Stimulated activated CD8-positive, alpha-beta memory T cell treated with anti-CD3 and anti-CD28 coated beads, Interleukin-7, amount 100 ng/mL, for 24 hours (primary cell): ENCODE measurements at places on chromosomes 5 and 9.

DNA sequence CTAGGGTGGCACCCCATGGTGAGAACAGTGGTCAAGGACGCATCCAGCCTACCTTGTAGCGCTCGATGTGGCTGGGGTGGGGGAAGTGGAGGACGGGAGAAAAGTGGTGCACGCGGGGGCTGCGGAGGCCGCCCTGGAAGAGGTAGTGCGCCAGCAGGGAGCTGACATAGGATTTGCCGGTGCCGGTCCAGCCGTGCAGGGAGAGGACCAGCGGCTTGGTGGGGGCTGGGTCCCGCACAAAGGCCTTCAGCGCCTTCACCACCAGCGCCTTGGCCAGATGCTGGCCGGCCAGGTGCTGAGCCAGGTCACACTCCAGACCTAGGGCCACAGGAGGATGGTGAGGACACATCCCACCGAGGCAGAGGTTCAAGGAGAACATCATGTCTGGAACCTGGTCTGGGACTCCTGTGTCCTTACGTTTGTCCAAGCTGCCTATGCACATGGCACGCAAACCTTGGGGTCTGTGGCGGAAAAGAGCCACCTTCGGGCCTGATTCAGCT lies 797 bp downstream of the TOR2A start:
- no peak for DNase-seq

DNA sequence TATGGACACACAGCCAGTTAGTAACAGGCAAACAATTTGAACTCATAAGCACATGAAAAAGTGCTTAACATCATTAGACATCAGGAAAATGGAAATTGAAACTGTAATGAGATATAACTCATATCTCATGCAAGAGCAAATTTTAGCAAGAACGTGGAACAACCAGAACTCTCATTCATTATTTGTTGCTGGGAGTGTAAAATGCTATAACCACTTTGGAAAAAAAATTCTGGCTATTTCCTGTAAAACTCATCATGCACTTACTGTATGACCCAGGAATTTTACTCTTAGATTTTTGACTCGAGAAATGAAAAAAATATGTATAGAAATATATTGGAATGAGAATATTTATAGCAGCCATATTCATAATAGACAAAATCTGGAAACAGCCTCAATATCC lies 205.7 kb upstream of the PUM3 start:
- DNase-seq = no peak

- DNase-seq = peak; percentile 21
Observed at GRCh38 chr9:88173378-88173999, 35.2 kb upstream of the SPATA31C2 start.

- no peak for DNase-seq
Observed at GRCh38 chr5:75632321-75632720, 21.1 kb downstream of the ANKDD1B start.

GRCh38 chr9:109253637-109254284 lies 67.1 kb downstream of the EPB41L4B start:
- no peak for DNase-seq

- DNase-seq = no peak
Observed at GRCh38 chr5:132782101-132782500, 5.1 kb upstream of the SEPTIN8 start.

GRCh38 chr9:92133949-92134604 lies 18.9 kb upstream of the SPTLC1 start:
- DNase-seq = peak; percentile 59

DNA sequence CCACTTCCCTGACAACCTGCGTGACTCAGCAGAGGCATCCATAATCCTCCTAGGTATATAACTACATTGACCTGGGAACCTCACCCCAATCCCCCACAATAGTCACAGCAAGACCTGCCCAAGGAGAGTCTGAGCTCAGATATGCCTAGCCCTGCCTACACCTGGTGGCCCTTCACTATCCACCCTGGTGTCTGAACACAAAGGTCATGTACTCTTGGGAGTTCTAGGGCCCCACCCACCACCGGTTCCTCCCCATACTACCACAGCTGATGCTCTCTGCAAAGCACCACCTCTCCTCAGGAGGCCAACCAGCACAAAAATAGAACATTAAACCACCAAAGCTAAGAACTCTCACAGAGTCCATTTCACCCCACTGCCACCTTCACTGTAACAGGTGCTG lies 34.8 kb upstream of the CARTPT start:
- no peak for DNase-seq

- DNase-seq = no peak
Observed at GRCh38 chr5:57299986-57300385, 126.1 kb downstream of the GPBP1 start.

GRCh38 chr9:113219969-113220368 lies 1.1 kb downstream of the FKBP15 start:
- no peak for DNase-seq

DNA sequence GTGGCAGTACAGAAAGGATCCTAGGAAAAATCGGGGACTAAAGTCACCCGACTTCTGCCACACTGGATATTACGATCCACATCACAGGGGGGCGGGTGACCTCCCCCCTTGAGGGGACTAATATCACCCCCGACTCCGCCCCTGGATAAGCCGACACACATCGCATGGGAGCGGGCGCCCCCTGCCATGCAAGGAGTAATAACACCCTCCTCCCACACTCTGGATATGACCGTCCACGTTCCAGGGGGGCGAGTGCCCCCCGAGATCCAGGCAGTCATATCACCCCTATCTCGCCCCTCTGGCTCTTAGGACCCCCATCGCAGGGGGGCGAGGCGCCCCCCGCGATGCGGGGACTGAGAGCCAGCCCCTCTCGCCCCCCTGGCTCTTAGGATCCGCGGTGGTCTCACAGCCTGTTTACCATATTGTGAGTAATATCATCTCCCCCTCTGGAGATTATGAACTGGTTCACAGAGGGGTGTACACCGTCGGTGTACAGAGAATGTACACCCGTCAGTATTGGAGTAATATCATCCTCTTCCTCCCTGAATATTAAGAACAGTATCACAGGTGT lies 423.0 kb downstream of the DIRAS2 start:
- peak; percentile 15 for DNase-seq

DNA sequence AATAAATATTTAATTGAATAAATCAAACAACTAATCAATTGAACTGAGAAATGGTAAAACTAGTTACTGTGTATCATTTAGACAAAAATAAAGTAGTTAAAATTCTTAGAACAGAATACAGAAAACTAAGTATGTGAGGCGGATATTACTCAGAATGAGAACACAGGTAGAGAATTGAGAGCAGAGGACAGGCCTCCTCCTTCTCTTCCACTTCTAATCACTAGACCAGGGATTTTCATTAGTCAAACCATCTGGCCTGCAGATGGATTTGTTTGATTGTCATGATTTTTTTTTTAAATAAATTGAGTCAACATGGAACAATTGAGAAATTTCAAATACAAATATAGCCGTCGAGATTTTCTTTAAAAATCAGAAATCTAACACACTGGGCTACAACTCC lies 198.6 kb upstream of the HMHB1 start:
- no peak for DNase-seq

DNA sequence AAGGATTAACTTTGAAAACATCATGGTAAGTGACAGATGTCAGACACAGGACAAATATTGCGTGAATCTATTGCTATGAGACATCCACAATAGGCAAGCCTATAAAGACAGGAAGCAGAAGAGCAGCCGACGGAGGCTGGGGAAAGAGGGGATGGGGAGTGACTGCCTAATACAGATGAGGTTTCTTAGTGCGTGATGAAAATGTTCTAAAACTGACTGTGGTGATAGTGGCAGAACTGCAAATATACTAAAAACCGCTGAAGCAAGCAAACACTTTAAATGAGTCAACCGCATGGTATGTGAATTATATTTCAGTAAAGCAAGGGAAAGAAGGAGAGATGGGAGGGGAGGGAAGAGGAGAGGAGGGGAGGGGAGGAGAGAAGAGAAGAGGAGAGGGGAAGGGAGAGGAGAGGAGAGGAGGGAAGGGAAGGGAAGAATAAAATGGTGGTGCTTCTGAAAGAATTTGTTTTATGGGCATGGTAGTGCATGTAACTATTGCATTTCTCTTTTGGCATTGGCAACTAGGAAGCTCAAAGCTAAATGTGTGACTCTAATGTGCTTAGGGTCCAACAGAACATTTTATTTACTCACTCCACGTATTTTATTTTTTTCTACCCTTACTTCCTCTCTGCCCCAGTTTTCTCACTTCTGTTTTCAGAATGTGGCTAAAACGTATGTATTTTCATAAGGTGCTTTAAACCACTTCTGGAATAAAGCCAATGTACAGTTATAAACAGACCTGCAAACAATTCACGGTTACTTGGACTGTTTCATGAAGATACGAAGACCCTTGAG lies 21.3 kb downstream of the AKNA start:
- no peak for DNase-seq

DNA sequence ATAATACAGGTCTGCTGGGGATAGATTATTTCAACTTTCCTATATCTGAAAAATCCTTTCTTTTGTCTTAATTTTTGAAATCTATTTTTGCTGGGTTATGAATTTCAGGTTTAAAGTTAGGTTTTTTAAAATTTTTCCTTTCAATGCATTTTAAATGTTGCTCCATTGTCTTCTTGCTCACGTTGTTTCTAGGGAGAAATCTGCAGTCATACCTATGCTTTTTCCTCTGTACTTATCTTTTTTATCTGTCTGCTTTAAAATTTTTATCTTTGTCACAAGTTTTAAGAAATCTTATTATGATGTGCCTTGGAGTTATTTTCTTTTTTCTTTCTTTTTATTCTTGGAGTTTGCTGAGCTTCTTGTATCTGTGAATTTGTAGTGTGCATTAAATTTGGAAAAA lies 412.0 kb upstream of the KIF2A start:
- DNase-seq = no peak

GRCh38 chr5:82865625-82866024 lies 211.6 kb downstream of the TMEM167A start:
- no peak for DNase-seq

DNA sequence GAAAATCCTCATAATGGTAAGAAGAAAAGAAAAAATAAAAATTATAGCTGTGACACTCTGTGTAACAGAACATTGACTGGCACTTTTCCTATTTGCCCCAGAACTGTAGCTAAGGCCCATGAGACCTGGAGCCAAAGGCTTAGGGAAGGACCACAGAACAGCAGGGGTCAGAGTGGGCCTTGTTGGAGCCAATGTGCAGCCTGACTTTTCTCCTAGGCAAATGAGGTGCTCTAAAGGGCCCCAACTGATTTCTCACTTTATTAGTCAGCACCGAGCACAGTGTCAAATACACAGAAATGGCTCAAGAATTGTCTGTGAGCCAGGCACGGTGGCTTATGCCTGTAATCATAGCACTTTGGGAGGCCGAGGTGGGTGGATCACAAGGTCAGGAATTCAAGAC lies 4.0 kb upstream of the MEGF9 start:
- no peak for DNase-seq

- no peak for DNase-seq
Observed at GRCh38 chr9:113360242-113360842, 11.0 kb downstream of the BSPRY start.
